ENCODE measurements at places on chromosomes 5 and 9.

DNA sequence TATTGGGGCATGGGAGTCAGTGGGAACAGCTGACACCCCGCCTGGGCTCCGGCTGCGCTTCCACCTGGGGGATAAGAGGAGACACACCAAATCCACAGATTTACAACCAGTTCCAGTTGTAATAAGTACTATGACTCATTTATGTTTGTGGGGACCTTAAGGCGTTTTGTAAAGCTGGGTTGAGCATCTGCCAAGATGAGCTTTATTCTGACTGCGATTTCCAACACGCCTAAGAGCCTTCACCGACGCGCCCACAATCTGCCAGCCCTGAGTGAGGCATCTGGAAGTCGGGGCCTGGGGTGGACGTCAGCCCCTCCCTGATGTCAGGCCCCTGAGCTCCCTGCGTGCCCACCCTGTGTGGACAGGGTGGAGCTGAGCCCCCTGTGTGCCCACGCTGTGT, 14.3 kb upstream of the LHX3 start:
- no peak for DNase-seq

DNA sequence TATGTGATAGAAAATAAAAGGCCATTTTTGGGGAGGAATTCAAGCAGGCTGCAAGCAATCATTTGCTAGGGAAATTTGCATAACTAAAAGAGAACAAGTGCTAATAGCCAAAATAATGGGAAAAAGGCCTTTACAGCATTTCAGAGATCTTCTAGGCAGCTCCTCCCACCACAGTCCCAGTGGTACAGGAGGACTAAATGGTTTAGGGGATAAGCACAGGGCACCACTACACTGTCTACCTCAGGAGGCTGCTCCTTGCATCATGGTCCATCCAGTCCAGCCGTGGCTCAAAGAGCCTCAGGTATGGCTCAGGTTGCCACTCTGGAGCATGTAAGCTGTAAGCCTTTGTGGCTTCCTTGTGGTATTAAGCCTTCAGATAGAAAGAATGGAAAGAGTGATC, 485.6 kb downstream of the PDE4D start:
- no peak for DNase-seq

DNA sequence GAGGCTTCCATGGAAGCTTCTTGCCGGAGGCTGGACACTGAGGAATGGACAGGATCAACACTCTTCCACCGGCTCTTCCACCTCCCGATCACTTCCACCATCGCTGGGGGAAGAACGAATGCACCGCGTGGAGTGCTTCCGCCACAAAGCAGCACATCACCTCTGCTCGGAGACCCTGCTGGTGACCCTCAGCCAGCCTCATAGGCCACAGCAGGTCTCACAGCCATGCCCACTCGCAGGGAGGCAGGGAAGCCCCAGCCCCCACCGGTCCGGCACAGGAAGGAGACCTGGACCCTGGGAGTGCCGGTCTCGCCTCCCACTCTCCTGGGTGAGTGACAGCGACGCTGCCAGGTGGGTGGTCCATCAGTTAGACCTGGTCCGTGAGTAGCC, 4.7 kb downstream of the MRPL36 start:
- no peak for DNase-seq

DNA sequence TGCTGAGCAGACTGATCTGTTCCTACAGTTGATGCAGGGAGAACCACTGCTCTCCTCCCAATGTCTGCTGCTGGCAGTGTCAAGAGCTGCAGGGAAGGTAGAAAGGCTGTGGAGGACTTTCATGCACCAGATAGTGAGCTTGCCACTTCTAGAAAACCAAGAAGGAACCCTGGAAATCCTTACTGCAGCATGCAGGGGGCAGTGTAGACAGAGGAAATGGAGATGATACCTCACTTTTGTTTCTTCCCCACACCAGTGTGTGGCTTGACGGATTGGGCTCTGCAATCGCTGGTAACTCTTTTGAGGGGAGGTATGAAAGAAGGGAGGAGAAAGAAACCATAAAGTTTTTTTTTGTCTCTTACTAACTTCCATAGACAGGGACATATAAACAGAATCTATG, 480.7 kb downstream of the DMAC1 start:
- no peak for DNase-seq

DNA sequence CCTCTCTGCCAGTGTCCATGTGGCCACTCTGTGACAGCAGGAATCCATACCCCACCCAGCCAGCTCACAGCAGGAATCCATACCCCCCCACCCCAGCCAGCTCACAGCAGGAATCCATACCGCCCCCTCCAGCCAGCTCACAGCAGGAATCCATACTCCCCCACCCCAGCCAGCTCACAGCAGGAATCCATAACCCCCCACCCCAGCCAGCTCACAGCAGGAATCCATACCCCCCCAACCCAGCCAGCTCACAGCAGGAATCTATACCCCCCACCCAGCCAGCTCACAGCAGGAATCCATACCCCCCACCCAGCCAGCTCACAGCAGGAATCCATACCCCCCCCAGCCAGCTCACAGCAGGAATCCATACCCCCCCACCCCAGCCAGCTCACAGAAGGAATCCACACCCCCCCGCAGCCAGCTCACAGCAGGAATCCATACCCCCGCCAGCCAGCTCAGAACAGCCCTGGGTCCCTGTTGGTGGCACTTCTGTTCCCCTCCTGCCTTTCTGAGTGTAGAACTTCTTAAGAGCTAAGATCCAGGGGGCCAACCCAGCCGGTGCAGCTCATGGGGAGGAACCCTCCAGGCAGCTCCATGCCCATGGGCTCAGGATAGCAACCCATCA, 8.4 kb upstream of the RXRA start:
- no peak for DNase-seq

GRCh38 chr5:59423021-59423420, 470.5 kb downstream of the PDE4D start:
- DNase-seq = no peak

- DNase-seq = no peak
Observed at GRCh38 chr5:93461756-93462155, 119.3 kb downstream of the NR2F1-AS1 start.

GRCh38 chr5:98144116-98144515, 629.3 kb upstream of the RGMB start:
- no peak for DNase-seq

DNA sequence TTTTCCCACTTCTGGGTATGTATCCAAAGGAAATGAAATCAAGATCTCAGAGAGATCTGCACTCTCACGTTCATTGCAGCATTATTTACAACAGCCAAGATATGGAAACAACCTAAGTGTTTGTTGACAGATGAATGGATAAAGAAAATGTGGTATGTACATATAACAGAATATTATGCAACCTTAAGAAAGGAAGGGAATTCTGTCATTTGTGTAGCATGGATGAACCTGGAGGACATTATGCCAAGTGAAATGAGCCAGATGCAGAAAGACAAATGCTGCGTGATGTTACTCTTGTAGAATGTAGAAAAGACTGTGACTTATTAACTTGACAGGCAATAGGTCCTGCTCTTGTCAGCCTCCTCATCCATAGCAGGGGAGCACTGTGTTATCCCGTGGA, 31.4 kb downstream of the PPARGC1B start:
- no peak for DNase-seq

DNA sequence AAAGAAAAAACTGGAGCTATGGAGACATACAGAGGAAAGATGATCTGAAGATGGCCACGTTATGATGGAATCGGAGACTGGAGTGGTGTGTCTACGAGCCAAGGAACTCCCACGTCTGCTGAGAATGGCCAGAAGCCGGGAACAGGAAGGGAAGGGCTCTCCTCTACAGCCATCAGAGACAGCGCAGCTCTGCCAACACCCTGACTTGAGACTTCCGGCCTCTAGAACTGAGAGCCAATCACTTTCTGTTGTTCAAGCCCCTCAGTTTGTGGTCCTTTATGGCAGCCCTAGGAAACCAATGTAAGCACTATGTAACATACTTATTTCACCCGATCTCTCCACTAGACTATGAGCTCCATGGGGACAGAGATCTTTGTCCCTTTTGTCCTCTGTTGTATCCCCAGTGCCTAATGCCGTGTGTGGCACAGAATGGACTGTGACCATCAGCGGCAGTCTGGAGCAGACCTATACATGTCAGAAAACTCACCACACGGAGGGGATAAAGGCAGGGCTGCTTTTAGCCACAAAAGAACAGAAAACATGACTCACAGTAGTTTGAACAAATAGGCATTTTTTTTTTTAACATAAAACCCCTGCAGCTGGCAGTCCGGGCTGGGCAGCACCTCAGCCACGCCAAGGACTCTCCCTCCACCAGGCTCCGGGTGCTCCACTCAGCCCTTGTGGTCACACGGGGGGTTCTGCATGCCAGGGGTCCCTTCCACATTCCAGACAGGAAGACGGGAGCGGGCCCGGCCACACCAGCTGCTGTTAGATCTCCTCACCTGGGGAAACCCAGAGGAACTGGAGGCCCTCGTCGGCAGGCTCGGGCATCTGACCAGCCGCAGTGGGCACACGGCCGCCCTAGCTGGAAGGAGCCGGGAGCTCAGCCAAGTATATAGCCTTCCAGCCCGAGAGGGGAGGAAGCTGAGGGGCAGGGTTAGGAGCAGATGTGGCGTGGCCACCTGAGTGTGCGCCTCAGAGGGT, 16.1 kb upstream of the MXD3 start:
- no peak for DNase-seq

- DNase-seq = no peak
Observed at GRCh38 chr9:132579427-132579798, 3.0 kb upstream of the BARHL1 start.

DNA sequence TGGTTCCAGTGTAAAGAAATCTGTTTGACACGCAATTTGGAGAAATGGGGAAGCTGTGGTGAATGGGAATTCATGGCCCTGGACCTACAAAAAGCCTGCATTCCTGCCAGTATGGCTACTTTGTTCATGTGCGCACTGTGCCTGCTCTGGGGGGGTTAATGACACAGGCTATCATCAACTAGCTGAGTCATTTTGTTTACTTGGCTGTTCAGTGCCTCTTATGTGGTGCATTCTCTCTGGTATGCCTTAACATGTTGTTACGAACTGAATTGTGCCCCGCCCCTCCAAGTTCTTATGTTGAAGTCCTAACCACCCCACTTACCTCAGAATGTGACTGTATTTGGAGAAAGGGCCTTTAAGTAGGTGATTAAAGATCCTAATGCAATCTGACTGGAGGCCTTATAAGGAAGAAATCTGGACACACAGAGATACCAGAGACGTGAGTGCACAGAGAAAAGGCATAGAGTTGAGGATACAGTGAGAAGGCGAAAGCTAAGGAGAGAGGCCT, 20.4 kb upstream of the UBAP1 start:
- peak; percentile 82 for DNase-seq
